ENCODE measurements at places on chromosomes 5 and 9.

DNA sequence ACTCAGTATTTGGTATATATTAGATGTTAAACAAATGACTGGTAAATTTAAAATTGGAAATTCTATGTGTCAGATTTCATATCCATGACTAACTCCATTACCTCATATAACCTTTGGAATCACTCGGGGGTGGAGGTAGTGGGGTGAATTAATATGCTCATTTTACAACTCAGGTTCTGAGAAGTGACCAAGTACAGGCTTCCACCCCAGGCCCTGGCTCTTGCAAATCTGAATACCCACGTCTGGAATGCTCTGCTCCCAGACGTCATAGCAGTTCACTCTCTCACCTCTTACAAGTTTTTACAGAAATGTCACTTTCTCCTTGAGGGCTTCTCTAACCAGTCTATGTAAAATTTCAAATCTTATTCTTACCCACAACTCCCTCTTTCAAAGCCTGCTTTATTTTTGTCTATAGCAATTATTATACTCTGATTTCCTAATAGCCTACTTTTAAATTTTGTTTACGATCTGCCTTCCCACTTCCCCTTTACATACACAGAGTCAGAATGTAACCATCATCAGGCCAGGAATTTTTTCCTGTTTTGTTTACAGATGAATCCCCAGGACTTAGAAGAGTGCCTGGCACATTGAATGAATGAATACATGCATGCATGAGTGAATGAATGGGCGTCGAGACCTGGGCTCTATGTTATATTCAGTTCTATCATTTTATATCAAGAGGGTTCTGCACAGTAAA lies 134.1 kb upstream of the IFNE start:
- ATAC-seq = peak; percentile 72

DNA sequence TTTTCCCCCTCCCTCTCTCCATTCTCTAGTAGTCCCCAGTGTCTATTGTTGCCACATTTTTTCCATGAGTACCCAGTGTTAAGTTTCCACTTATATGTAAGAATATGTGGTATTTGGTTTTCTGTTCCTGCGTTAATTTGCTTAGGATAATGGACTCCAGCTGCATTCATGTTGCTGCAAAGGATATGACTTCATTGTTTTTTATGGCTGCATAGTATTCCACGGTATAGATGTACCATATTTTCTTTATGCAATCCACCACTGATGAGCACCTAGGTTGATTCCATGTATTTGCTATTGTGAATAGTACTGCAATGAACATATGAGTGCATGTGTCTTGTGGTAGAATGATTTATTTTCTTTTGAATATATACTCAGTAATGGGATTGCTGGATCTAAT lies 77.4 kb upstream of the MEGF10 start:
- no peak for ATAC-seq

DNA sequence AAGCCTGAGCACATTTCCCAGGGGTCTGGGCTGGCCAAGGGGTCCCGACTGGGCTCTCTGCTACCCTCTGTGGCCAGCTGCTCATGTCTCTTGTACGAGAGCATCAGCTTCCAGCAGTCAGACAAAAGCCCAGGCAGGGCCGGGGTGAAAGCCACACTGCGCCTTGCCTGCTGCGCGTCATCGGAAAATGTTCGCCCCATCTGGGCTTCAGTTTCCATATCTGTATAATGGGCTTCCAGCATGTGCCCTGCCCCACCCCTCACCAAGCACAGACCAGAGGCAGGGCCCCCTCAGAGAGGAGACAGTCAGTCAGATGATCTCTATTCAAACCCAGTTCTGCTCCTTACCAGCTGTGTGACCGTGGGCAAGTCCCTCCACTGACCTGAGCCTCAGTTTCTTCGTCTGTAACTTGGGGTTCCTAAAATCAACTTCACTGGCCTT lies 8.0 kb upstream of the GRHPR start:
- no peak for ATAC-seq

DNA sequence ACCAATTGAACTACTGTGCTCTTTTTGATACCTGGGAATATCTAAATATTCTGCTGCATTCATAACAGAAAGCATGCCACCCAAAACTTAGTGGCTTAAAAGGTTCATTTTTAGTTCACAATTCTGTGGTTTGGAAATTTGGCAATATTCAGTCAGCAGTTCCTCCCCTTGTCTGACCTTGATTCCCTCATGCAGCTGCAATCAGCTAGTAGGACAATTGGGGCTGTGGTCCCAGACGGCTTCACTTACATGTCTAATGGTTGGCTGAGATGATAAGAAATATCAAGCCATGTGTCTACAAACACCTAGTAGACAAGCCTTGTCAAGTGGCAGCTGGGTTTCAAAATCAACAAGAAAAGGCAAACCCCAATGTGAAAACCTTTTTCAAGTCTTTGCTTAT lies 51.3 kb downstream of the ANXA1 start:
- no peak for ATAC-seq

GRCh38 chr9:96345551-96345950 lies 38.0 kb downstream of the SLC35D2 start:
- ATAC-seq = no peak

DNA sequence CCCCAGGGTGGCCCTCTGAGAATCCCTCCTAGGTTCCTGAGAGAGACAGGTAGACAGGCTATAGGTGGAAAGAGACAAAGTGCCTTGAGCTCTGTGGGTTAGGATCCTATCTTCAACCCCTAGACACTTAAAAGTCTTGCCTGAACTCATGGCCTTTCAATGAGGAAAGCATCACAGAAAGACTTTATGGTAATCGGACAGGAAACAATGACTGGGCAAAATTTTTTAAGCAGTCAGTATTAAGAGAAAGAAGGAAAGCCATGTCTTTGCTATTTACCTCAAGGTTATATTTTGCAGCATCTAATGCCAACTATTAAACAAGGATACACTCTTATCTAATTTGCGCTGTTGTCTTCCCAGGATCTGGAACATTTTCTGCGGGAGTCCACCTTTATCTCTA lies 93.2 kb downstream of the PCSK1 start:
- no peak for ATAC-seq

DNA sequence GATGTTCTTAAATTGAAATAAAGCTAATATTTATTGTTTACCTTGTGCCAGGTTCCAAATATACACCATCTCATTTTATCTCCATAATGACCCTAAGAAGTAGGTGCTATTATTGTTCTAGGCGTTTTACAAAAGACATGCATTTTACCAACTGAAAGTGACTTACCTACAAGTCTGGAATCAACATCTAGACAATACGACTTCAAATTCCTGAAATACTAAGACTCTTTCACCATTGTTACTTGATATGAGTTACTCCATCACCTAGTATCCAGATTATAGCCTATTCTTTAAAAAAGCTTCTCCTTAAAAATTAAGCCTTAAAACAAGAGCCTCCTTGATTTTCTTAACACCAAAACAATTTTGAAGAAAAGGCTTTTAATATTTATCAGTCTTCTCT lies 13.3 kb downstream of the HACD4 start:
- no peak for ATAC-seq

- ATAC-seq = no peak
Observed at GRCh38 chr9:2257248-2257929, 242.2 kb downstream of the SMARCA2 start.

- no peak for ATAC-seq
Observed at GRCh38 chr5:55568654-55569512, 34.1 kb upstream of the PLPP1 start.

DNA sequence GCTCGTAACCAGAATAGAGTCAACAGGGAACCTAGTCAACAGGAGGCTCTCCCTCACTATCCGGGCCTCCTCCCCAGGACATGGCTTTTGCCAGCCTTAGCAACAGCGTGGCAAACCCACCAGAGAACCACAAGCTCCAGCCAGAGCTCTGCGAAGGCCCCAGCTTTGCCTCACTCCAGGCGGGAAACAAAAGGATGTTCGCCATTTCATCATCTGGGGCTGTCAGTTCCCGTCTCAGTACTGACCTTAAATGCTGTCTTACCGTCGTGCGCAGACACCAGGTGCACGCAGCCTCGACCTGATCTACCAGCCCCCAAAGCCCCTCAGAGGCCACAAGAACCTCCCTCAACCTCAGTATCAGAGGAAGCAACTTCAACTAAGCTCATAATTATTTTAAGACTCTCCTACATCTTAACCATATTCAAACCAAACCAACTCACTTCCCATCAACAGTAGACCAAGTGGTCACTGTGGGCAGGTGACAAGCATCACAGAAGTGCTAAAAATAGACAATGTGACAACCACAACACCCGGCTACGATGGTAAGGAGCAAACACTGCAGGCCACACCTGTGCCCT lies 71.4 kb downstream of the SEMA4D start:
- no peak for ATAC-seq

DNA sequence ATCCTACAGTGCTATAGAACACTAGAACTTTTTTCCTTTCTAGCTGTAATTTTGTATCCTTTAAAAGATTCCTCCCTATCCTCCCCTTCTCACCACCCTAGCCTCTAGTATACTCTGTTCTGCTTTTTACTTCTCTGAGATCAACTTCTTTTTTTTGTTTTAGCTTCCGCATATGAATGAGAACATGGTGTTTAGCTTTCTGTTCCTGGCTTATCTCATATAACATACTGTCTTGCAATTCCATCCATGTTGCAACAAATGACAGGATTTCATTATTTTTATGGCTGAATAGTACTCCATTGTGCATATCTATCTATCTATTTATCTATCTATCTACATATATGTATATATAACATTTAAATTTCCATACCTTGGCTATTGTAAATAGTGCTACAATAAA lies 126.0 kb upstream of the MAN2A1 start:
- ATAC-seq = no peak

GRCh38 chr5:108196276-108196675 lies 185.6 kb downstream of the FBXL17 start:
- no peak for ATAC-seq

DNA sequence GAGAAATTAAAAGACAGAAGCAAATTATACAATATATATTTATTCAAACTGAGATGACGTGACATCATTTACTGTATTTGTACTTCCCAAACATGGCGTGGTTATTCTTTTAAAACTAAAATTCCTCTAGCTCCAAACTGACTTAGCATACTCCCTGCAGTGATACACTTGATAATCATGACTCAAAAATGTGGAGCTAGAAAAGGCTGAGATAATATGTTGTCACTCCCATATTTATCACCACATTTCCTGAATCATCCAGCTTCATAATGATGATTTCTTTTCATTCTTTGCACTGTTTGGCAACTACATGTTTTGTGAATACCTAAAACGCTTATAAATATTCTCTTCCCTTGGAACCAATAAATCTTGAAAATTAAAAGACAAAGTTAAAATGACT lies 341.0 kb downstream of the EBF1 start:
- ATAC-seq = no peak

GRCh38 chr9:134298000-134298399 lies 28.3 kb upstream of the RXRA start:
- ATAC-seq = no peak

DNA sequence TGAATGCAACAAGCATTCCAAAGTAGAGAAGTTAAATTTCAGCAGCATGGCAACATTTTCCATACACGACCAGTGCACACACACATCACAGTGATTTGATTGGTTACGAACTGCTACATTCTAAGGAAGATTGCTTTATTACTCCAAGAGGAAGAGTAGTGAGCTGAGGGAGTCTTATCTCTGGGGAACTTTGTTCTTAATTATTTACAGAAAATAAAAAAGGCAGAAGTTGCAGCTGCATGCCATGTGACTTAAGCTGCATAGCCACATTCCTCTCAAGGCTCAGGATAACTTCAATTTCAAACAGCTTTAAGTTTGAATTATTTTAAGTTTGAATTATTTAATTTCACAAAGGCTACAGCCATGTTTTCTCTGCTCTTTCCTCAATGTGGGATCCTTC lies 71.6 kb upstream of the HSPB3 start:
- no peak for ATAC-seq

- no peak for ATAC-seq
Observed at GRCh38 chr9:110799396-110799795, 130.8 kb downstream of the MUSK start.

GRCh38 chr5:33308586-33308985 lies 132.2 kb upstream of the TARS1 start:
- ATAC-seq = no peak

DNA sequence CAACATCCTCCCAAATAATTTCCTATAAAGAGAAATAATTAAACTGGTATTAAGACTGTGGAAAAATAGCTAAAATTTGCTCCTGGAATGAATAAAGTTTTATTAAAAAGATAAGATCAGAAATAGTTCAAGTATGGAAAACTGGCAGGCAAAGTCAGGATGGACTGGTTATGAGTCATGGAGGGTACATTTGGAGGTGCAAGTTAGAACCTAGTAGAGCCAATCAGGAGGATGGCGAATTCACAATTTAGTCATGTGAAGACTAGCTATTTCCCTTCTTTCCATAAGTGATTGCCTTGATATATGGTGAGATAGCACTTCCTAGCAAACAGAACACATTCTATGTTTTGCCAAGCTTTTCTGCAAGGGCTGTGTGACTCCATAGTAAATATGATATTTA lies 1303.5 kb downstream of the EFNA5 start:
- ATAC-seq = no peak

- no peak for ATAC-seq
Observed at GRCh38 chr9:129602598-129603415, 18.1 kb downstream of the C9orf50 start.

GRCh38 chr9:118992813-118993794 lies 376.1 kb downstream of the BRINP1 start:
- peak; percentile 80 for ATAC-seq

Data from esophagus mucosa (tissue), 1 donor.